ENCODE measurements at places on chromosomes 1 and 21. TPM values are rescaled to one million over a fixed set of nuclear protein-coding genes. Genes with fewer than 3 reads are reported as not detected.

DNA sequence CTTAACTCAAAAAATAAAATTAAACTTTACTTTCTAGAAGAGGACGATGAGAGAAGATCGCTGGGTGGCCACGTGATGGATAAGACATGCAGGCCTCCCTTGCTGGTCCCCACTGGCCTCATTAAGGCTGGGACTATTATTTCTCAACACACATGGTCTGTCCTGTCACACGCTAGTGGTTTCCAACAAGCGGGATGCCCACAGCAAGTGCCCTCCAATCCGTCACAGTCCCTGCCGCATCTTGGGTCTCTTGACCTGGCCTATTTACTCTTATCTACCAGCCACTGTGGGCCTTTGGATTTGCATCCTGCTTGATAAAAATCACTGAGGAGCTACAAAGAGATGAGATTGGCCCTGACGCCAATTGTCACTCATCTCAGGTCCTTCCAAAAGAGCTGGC lies 30.0 kb downstream of the CAPZB start:
- no peak for DNase-seq

DNA sequence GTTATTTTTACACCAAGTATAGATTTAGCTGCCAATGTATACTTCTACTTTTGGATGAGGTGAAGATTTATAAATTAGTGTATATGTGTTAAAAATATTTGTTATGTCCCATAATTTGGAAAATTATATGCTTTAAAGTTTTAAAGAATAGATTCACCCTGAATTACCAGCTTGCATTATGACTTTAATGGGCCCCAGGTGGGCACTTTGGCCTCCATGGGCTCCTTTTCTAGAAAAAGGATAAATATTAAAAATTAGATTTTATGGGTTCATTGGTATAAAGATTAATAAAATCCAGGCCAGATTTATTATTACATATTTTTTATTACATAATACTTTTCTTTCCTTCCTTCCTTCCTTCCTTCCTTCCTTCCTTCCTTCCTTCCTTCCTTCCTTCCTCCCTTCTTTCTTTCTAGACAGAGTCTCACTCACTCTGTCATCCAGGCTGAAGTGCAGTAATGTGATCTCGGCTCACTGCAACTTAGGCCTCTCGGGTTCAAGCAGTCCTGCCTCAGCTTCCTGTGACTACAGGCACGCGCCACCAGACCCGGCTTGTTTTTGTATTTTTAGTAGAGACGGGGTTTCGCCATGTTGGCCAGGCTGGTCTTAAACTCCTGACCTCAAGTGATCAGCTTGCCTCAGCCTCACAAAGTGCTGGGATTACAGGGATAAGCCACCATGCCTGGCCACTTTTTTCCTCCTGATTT lies 21.9 kb downstream of the KMO start:
- no peak for DNase-seq

Gene SPRR2F
- total RNA-seq = not detected

DNA sequence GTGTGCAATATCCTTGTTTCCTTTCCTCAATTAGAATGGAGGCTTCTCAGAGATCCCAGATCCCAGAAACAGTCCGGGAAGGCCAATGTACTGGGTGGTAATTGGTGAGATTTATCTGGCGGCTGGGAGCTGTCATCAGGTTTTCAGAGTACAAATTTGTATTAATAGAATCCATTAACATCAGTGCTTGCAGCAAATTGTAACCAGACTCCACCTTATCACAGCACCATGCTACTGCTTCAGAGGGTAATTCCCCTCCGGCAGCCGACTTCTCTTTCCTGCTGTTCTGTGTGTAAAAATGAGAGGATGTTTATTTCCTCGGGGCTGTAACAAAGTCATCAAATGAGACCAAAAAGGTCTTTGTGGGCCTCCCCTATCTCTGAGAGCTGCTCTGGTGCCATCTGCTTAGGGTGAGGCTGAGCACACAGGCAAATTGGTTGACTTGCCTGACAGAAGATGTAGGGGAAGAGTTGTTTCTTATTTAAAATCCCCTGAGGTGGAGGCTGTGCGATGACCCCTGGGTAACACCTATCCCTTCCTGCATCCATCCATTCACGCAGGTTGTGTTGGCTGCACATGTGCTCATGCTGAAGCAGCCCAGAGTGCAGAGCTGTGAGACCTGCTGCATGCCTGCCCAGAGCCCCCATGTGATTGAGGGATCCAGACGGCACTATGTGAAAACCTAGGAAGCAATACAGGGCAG lies 19.2 kb downstream of the NFASC start:
- no peak for DNase-seq

DNA sequence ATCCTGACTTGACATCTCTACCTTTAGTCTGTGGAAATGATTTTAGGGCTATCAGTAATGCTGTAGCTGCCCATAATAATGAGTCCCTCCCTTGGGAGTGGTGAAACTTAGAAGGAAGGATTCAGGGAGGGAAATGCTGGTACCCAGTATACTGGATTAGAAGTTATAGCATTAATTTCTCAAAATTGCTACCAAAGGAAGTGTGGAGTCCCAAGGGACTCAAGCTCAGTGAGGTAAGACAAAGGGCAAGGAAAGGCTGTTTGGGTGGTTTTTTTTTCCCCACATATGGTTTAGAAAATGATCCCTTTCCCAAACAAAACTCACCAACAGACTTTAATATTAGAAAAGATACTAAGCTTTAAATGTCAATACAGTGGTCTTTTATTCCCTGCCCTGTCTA lies 99.9 kb downstream of the CD247 start:
- DNase-seq = no peak

DNA sequence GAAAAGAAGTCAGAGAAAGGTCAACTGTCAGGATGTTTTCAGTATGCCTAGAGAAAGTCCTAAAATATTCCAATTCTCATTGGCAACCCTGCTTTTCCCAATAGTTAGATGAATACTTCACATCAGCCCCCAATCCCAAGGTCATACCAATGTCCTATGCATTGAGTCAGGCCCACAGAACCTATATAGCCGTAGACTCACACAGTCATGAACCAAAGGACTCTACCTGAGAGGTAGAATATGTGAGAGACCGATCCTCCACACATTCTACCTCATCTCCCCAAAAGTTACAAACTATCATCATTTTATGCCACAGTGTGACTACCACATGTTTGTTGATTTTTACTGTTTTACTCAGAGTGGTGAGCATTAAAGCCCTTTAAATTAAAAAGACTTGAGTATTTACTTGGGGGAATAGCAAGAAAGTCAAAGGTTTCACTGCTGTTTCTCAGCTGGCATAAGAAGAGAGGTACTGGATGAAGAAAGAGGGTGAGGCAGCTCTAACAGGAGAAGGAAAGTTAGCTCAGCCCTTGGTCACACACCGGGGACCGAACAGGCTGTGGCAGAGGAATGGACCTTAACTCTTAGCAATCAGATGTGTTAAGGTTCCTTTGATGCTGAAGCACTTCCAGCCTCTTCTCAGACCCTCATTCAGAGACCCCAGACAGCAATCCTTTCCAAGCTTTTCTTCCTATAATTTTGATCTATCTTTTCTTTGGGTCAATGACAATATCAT lies 937 bp downstream of the CD48 start:
- DNase-seq = no peak

- no peak for DNase-seq
Measured at GRCh38 chr1:218305472-218306064, 20.5 kb downstream of the RRP15 start.

DNA sequence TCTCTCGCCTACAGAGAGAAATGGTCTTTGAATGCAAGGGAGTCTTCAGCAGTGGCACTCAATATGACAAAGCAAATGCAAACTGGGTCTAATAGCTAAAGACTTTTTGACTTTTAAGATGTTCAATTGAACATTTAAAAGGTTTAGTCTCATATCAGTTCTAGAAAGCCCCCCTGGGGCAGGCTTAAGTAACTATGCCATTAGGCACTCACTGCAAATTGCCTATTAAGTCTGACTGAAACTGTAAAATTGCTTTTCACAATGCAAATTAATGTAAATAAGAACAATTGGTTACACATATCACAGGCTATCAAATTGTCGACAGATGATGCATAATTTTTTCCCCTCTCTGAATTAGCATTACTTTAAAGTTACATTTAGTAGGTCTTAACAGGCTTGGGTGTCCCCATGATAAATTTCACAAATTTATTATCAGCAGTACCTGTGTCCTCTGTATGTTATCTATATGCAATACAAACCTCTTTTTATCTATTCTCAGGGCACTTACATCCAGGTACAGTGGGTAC lies 329.1 kb downstream of the LRRIQ3 start:
- DNase-seq = no peak

DNA sequence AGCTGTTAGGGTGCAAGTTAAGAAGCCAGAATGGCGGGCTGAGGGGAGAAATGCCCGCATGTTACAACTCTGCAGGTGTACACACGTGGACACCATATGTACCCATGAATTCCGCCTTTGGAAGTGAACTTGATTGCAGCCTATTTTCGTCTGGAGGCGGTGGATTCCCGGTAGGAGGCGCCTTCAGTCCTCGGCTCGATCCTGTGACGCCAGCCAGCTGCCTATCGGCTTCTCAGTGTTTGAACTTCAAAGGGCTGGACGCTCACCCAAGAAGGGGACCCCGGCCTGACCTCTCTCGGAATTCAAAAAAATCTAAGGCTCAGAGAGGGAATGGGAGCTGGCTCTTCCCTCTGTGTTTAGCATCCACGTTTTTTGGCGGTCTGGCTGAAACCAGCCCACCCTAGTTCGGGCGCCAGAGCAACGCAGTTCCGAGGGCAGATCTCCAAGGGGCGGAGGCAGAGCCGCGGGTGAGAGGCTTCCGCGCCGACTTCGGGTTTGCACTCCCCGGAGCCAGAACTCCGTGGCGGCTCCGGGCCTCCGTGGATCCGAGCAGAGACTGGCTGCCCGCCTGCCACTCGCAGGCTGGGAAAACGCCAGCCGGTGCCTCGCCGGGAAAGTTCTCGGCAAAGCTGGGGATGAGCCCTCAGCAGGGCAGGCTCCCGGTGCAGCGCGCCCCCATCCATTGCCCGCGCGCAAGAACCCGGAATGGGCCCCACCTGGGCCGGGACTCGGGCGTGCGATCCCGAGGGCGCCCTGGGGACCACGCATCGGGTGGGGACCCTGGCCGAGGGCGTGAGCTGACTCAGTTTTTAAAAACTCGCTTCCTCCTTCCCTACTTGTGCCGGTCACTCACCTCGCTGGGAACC lies 996 bp upstream of the TMEM51 start:
- no peak for DNase-seq

- no peak for DNase-seq
Measured at GRCh38 chr21:45322960-45323461, 35.3 kb upstream of the POFUT2 start.

GRCh38 chr1:34163792-34164731 lies 968 bp downstream of the CSMD2 start:
- DNase-seq = no peak

Gene KIAA0040
- 28.7 TPM for total RNA-seq

- no peak for DNase-seq
Measured at GRCh38 chr1:76156987-76157386, 82.4 kb downstream of the ST6GALNAC3 start.

GRCh38 chr1:94336991-94337390 lies 81.2 kb upstream of the ABCD3 start:
- no peak for DNase-seq

GRCh38 chr1:20409012-20409411 lies 77.0 kb downstream of the CAMK2N1 start:
- no peak for DNase-seq

- no peak for DNase-seq
Measured at GRCh38 chr1:181097242-181097641, 8.7 kb downstream of the IER5 start.

Gene SPRR1B
- total RNA-seq = not detected

DNA sequence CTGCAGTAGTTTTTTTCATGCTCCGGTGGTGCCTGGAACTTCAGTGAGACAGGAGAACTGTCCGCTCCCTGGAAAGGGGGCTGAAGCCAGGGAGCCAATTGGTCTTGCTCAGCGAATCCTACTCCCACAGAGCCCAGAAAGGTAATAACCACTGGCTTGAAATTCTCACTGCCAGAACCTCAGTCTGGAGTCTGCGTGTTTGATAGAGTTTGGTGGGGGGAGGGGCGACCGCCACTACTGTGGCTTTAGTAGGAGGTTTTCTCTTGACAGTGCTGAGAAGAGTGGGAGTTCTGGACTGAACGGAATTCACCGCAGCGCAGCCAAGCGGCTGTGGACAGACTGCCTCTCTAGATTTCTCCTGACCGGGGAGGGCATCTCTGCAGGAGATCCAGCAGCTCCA lies 8.0 kb upstream of the OR2M3 start:
- no peak for DNase-seq

- DNase-seq = no peak
Measured at GRCh38 chr1:39268906-39269305, 64.4 kb downstream of the MACF1 start.

Gene NR1I3
- not detected for total RNA-seq

GRCh38 chr1:160061369-160062229 lies 8.4 kb downstream of the KCNJ10 start:
- DNase-seq = no peak

DNA sequence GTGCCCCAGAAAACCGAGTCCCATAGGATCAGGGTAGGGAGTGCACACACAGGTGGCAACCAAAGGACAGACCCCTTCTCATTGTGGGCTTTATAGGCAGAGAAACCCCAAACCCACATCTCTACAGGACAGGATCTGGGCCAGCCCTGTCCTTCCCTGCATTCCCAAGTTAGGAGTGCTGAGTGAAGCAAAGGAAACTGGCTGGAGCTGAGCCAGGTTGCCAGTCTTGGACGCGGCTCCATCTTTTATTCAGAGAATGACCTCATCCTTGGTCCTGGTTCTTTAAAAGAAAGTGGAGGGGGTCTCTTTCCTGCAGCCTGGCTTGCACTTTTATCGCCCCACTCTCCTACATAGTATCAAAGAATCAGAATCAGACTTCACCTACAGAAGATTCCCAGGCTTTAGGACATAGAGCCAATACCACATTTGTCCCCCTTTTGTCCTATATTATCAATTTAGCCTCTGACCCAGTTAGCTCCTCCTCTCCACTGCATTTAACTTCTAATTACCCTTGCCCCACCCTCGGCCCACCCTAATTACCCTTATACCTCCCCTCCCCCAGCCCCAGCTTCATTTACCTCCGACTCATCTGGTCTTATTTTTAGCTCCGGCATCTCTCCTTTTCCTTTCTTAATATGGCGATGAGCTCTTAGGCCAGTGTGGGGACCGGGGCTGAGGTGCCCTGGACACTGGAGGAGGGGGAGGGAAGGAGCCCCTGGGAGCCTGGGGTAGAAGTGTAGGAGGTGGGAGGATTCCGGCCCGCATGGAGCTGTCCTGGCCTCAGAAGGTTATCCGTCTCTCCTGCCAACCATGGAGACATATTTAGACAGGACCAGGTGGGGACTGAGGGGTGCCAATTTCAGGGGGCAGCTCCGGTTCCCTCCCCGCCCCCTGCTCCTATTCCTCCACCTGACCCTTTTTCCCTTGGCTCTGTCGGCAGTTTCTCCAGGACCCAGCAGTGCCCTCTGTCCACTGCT lies at the start of gene CASQ1:
CASQ1 (plus strand) TSS at position 927 of the 977 bp plus-strand sequence. CDS start 177 bp downstream, outside the sequence.
- DNase-seq = no peak

Gene RPE65
- total RNA-seq = not detected

Data from CD4-positive, alpha-beta memory T cell (primary cell).